ENCODE measurements at places on chromosomes 13 and 19.

- no peak for DNase-seq
Measured at GRCh38 chr19:16381756-16382401, 57.3 kb downstream of the KLF2 start.

- no peak for DNase-seq
Measured at GRCh38 chr13:30711375-30711774, 24.0 kb upstream of the ALOX5AP start.

DNA sequence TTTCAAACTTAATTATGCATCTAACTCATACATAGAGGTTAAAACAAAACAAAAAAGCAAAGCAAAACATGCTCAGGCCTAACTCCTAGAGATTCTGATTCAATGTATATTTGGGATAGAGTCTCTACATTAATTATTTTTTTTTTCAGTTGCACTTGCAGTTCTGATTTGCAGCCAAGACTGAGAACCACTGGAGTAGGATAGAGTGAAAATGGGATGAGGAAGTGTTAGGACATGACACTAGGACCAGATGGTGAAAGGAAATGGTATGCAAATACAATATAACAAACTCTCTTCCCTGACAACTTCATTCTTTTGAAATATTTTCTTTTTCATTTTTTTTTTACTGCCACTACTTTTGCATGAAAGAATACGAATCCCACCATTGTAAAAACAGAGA, 1.8 kb downstream of the CCDC122 start:
- no peak for DNase-seq

GRCh38 chr13:93899981-93900380, 579.5 kb downstream of the DCT start:
- DNase-seq: no peak

- DNase-seq: no peak
Measured at GRCh38 chr13:30849611-30850010, 56.5 kb upstream of the MEDAG start.

Data from dermis microvascular lymphatic vessel endothelial cell (primary cell).